ENCODE measurements at places on chromosomes 3 and 15.

DNA sequence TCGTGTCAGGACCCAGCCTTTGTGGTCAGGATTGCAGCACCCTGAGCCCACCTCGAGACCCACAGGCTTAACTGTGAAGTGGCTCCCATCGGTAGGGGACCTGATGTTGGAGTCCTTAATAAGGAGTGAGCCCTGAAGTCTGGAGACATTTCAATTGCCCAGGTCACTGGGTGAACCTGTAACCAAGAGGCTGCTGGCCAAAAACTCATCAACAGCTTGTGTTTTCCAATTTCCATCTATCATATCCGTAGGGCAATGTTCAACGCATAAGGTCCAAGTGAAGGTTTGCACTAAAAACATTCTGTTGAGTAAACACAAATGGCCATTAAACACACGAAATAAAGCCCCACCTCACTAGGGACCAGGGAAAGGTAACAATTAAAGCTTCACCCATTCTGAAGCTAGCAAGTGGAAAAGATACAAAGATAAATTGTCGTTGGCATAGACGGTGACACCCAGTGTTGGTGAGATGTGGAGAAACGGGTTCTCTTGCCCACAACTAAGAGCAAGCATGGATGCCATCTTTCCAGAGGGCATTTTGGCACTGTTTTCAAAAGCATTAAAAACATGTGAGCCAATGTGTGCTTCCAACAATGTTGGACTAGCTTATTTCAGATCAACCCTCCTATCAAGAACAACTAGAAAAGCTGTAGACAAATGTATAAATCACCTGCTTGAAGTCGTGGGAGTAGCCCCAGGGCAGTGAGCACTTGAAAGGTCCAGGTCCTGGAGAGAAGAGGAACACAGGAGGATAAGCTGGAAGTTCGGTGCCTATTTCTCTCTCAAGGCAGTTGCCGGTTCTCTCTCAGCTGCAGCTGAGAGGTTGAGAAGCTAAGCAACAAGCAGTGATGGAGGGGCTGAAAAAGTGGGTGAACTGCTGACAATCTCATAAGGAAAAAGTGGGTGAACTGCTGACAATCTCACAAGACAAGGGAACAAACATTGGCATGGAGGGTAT is 56.3 kb upstream of the PCSK6 start:
- DNase-seq, result no peak

GRCh38 chr15:74889883-74890664 is at the start of gene MPI:
MPI (plus strand) TSS chr15:74890042; CDS start chr15:74890074, 32 bp downstream.
- DNase-seq, result peak; percentile 94

DNA sequence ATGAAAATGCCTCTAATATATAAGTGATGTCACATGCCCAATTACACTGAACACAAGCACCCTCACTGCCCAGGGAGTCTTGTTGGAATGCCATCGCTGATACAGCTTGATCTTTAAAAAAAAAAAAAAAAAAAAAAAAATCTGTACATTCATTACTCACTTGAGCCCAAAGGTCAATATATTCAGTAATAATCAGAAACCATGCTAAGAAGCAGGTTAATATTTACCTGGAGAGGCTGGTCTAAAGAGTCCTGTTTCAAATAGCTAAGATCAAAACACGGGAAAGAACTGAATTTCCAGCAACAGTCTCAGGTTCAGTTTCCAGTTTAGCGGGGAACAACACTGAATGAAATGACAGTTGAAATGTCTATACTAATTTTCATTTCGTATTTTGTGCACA is 109.9 kb downstream of the UACA start:
- no peak for DNase-seq

DNA sequence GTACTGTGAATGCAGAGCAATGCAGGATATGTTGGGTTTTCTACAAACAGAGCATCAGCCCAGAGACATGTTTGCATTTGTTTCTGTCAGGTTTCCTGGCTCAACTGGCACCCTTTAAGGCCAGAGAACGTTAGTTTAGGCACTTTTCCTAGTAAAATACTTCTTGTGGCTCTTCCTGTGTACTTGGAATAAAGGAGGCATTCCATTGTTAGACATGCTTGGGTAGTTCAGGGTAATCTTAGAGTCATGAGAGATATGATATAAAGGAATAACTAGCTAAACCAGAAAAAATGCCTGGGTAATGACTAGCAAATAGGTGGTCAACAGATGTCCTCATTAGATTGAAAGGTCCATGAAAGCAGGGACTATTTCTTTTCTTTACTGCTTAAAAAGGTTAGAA is 60.4 kb upstream of the RBM5 start:
- no peak for DNase-seq

GRCh38 chr3:35602395-35602936 is 36.9 kb upstream of the ARPP21 start:
- no peak for DNase-seq

DNA sequence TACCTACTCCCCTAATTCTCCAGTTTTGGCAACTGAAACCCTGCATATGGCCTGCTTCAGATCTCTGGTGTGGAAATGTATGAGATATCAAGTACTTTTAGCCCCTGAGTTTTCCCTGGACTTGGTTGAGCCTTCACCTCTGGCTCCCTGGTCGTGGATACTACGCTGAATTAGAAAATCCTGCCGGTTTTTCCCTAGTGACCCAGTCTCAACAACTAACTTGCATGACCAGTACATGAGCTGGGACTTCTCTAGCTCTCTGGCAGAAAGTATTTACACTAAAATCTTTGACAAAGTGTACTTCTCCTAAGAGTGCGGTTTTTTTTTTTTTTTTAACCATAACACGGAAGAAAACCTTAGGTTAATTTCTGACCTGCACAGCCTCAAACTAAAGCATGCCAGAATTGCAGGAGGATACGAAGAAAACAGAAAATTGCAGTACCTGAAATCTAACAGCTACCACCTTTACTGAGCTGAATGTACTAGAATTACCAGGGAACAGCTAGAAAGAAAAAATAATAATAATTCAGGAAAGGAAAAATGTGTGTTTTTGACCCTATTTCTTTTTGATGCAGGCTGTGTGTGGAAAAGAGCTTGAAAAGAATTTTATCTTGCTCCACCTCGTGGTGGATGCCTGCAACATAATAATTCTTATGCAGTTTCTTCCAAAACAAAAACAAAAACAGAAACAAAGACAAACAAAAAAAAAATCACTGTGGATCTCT is 165.6 kb downstream of the GMNC start:
- DNase-seq, result no peak

DNA sequence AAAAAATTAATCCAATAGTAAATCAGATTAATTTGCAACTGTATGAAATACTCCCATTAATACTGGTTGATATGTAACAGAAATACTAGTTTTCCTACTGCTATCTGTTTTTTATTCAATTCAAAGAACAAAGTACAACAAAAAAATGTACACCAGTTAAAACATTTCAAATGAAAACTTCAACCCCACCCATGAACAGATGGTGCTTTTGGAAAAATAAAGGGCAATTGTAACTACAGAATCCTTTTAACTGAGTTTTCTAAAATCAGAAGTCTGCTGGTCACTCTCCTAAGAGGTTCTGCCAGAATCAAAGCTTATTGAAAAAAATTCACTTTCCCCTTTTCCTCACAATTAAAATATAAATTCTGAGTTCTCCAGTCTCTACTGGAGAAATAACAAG is 34.3 kb downstream of the DENND6A start:
- DNase-seq, result no peak

DNA sequence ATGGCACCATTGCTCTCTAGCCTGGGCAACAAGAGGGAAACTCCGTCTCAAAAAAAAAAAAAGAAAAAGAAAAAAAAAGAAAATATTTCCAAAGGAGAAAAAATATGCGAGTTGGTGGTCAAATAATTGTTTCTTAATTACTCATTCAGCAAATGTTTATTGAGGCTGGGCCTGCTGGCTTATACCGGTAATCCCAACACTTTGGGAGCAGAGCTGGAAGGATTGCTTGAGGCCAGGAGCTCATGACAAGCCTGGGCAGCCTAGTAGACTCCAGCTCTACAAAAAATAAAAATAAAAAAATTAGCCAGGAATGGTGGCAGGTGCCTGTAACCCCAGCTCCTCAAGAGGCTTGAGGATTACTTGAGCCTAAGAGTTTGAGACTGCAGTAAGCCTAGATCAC is 4.1 kb downstream of the KNL1 start:
- DNase-seq, result no peak

GRCh38 chr3:12237912-12238650 is 50.8 kb upstream of the PPARG start:
- no peak for DNase-seq

DNA sequence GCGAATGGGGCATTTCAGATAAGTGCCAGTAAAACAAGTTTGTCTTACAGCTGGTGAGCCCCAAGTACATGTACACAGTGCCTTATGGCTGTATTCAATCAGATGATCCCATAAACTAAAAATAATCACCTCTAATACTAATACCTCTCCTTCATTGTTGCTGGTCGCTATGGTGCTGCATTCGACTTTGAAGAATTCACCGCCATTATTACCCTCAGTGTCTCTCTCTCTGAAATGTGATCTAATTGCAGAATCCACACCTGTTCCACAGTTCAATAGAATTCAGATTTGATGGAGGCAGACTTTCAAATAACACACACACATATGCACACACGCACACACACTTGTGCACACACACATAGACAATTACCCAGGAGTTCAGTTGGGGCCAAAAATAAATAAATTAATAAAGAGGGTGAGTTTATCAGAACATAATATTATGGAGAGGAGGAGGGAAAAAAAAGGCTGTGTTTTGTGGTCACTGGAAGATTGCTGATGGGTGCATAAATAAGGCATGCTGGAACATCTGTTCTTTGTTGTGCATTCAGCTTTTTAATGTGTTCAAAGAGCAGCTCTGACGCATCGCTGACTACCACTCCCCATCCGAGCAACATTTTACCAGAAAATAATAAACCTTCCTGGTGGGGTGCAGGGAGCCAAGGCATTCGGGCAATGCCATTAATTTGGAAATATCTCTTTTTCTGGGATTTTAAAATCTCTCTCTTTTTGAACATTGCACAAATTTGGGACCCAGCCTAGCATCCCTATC is 235.7 kb downstream of the SATB1 start:
- no peak for DNase-seq
